CD4-positive, alpha-beta T cell treated with Interleukin-1 beta for 1 hour (primary cell): ENCODE measurements at places on chromosomes 1 and 21.

GRCh38 chr1:111275079-111275478 is 15.6 kb upstream of the CHIA start:
- DNase-seq = no peak

GRCh38 chr1:116390195-116390594 is 17.2 kb downstream of the ATP1A1 start:
- peak; percentile 65 for DNase-seq

DNA sequence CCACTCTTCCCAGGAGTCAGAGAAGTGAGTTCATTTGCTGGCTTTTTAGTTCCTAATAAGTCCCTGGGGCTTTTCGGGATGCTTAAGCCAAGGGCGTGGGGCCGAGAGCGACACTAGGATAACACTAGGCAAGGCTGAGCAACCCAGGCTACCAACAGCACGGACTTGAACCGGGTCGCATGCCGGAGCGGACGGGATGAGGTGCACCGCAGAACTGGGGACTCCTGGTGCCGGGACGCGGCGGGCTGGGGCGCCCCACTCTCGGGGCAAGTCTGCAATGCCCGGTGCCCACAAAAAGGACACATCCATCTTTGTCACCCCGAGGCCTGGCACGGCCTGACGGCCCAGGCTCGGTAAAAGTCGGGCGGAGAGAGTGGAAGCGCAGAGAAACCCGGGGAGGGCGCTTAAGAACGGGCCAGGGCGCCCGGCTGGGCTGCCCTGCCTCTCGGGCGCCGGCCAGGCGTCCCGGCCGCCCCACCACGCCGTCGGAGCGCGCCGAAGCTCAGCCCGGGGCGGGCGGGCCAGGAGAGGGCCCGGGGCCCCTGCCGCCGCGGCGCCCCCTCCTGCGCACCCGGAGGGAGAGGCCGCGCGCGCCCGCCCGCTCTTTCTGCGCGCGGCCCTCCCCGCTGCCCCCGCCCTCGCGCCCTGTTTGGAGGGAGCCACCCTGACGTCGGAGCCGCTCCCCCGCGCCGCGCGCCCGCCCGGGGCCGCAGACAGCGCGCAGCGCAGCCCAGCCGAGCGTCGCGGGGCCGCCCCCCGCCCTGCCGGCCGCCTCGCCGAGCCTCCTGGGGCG is at the start of gene NBL1:
NBL1 (plus strand) TSS at position 710 of the 793 bp plus-strand sequence. CDS start 10,720 bp downstream, outside the sequence.
- DNase-seq = peak; percentile 76

GRCh38 chr1:12171206-12172041 is 4.6 kb downstream of the TNFRSF1B start:
- peak; percentile 73 for DNase-seq

DNA sequence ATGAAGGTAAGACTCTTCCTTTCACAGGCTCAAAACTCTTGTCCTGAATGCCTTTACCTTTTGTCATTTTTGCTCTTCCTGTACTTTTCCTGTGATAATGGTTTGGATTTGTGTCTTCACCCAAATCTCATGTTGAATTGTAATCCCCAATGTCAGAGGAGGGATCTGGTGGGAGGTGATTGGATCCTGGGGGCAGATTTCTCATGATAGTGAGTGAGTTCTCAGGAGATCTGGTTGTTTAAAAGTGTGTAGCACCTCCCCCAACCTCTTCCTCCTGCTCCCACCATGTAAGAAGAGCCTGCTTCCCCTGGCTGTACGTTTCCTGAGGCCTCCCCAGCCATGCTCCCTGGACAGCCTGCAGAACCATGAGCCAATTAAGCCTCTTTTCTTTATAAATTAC is 75.5 kb downstream of the DDX20 start:
- no peak for DNase-seq

DNA sequence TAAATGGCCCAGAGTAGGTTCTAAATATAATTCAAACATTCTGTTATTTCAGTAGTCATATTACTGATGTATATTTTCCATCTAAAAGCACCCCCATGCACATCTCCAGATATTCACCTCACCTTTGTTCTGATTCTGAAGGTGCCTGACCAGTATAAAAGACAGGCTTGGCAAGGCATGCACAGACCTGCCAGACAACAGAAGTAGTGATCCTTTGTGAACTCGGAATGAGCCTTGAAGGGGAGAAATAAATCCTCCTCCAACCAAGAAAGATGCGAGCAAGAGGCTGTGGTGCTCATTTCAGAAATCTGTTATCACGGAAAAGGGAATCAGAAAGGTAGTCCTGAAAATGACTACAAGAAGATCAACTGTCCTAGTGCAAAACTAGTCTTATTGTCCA is 287.3 kb downstream of the VAV3 start:
- no peak for DNase-seq

DNA sequence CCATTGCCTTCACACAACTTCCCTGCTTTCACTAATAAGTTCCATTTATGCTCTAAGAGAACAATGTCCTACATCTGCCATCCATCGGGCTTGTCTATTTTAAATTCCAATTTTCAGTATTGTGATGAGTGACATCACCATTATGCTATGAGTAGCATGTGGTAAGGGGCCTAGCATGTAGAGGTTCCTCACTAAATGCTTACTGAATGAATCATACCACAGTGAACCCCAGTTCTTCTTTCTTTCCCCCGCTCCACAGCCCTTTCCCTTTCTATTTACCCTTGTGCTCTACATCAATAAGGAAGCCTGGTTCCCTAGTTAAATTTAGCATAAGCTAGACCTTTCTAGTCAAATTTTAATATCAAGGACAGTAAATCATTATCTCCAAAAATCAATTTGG is 195.0 kb upstream of the RGS18 start:
- no peak for DNase-seq

DNA sequence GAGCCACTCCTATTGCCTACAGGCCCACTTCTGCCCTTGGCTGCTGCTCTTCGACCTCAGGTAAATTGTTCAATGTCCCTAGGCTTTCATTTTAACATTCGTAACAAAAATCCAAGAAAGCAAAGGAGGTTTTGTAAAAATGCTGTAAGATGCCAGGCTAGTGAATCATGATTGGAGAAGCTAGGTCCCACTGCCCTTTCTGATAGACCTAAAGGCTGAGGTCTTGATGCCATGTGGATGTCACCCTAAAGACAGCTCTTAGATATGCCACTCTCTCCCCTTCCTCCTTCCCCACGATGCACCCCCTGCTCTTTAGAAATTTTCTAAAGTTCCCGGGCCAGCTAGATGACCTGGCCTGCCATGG is 9.9 kb upstream of the TMEM39B start:
- DNase-seq = no peak

- DNase-seq = no peak
Observed at GRCh38 chr1:118429856-118430255, 244.8 kb upstream of the SPAG17 start.

GRCh38 chr1:41419584-41420295 is 58.5 kb downstream of the FOXO6 start:
- no peak for DNase-seq

GRCh38 chr1:60129911-60130310 is 56.3 kb upstream of the C1orf87 start:
- DNase-seq = no peak

- DNase-seq = no peak
Observed at GRCh38 chr1:45827256-45827655, 23.8 kb downstream of the MAST2 start.

DNA sequence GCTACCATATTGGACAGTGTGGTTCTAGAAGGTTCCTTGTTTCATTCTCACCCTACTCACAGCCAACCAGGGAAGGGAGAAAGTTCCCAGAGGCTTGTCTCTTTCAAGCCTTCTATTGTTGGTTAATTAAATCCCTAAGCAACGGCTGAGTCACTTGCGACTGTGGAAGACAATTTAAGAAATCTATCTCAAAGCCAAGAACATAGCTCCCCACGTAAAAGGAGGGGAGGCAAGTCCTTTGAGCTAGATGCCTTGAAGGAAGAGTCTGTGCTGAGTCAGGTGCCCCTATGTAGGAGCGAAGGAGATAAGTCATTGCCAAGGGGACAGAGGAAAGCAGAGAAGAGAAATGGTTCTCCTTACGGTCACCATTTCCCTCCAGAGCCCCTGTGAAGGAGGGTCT is 79.4 kb upstream of the PPP2R5A start:
- no peak for DNase-seq

GRCh38 chr1:203025686-203026030 is 633 bp upstream of the PPFIA4 start:
- no peak for DNase-seq

DNA sequence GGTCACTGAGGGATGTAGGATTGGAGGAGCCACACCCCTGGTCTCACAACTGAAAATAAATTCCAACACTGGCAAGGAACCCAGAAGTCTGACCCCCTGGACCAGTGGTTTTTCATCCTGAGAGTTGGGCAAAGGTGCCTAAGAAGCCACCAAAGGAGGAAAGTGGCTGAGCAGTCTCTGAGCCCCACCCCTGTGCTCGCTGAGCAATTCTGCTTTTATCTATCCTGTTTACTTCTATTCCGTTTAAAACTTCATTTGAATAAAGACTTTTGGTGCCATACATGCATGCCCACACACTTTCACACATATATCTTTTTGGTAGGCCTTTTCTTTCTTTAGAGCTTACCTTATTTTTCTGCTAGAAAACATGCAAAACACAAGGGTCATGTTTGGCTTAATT is 13.9 kb upstream of the CD53 start:
- no peak for DNase-seq

DNA sequence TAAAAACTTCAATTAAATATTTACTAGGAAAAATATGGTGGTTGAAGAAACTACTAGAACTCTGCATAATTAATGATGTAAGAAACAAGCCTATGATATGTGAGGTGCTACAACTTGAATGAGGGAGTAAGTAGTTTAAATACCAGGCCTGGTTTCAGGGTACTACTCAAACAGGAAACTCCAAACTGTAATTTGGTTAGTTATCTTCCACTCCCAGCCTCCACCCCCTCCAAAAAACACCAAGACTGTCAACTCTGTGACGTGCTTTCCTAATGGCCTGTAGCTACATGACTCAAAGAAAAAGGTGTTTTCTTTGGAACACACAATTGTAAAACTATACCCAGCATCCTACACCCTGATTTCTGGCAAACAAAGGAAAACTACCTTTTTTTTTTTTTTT is 55.9 kb upstream of the RCC1 start:
- peak; percentile 22 for DNase-seq
